NCI-H460 (cell line): ENCODE measurements at places on chromosomes 1 and 21. TPM values are rescaled to one million over a fixed set of nuclear protein-coding genes. Genes with fewer than 3 reads are reported as not detected.

Gene HCRTR1
- not detected in 2 replicates for total RNA-seq

GRCh38 chr1:94235189-94236012 lies 2.0 kb downstream of the ARHGAP29 start:
- DNase-seq = no peak

Gene GBP4
- total RNA-seq = not detected in 2 replicates

- DNase-seq = no peak
Measured at GRCh38 chr1:226644541-226645176, 94.4 kb downstream of the ITPKB start.

Gene CNR2
- not detected in 2 replicates for total RNA-seq

GRCh38 chr1:226738995-226739695 lies at the start of gene ITPKB:
Gene ITPKB (minus strand): TSS chr1:226739282. CDS start chr1:226737458, 1,824 bp downstream.
- no peak for DNase-seq

Gene CLDN17
- not detected in 2 replicates for total RNA-seq

DNA sequence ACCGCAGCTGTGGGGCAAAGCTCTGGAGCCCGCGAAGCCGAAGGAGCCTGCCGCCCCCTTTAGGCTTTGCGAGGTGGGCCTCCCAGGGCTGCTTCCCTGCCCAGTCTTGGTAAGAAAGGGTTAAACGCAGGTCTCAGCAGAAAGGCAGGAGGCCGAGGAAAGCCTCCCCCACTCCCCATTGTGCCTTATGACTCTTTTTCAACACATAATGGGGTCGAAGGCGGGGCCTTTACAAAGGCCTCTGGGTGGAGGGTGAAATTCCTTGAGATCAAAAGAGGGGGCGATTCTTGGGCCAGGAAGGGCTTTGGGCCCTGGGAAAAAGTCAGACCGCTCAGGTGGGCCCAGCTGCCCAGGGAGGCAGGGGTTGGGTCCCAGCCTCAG lies 880 bp downstream of the ALPL start:
- no peak for DNase-seq

- no peak for DNase-seq
Measured at GRCh38 chr1:15007842-15008241, 145.7 kb upstream of the TMEM51 start.

GRCh38 chr21:41897700-41898099 lies 18.6 kb upstream of the PRDM15 start:
- DNase-seq = no peak

DNA sequence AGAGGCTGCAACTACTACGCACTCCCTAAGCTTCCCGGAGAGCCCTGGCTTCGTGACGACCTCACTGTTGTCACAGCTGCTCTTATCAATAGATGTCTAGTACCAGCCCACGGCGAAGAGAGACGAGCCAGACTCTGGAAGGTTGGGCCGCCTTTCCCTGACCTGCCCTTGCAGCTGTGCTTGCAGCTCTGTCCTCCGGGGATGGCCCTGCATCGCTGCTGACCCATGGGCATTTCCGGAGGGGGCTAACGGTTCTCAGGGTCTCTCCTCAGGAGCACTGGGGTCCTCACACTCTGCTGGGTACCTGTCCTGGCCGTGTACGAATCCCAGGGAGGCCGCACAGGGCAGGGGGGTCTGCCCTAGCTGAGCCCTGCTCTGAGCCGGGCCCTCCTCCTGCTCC lies 93.8 kb upstream of the COL6A1 start:
- DNase-seq = no peak

Gene A3GALT2
- not detected in 2 replicates for total RNA-seq
